Chondrocyte (in vitro differentiated cells): ENCODE measurements at places on chromosomes 3 and 15. TPM values are rescaled to one million over a fixed set of nuclear protein-coding genes. Genes with fewer than 3 reads are reported as not detected.

The XIRP1 gene
- total RNA-seq = 0.10 TPM in 2 of 3 replicates, not detected in the other

The GREM1 gene
- total RNA-seq = 142 to 227 TPM (median 151 TPM) in 3 replicates

The ZCWPW2 gene
- 1.1 to 2.1 TPM (median 1.8 TPM) in 3 replicates for total RNA-seq

The ANKUB1 gene
- total RNA-seq = not detected in 3 replicates

The CIDEC gene
- not detected in 3 replicates for total RNA-seq

The GLT8D1 gene
- total RNA-seq = 90.7 to 124 TPM (median 91.2 TPM) in 3 replicates

The SNTN gene
- not detected in 3 replicates for total RNA-seq

DNA sequence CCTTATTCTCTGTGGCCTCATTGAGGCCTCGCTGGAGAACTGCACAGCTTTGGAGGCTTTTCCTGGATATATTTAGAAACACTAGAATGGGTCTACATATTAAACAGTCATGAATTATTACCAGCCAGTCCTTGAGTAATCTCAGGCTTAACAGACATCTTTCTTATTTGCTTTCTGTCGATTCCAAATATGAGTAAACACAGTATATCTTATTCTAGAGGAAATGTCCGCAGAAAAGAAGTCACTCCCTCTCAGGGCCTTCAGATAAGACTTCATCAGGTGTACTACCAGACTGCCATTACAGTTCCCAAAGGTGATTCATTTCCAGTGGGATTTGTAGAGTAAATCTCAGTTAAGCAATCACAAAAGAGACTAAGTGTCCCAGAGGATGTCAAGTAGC is 310.7 kb downstream of the RBMS3 start:
- no peak for DNase-seq
- H3K4me1 ChIP-seq = peaks cover 22% of the 10 kb centered on the region
- H3K4me3 ChIP-seq = no peak overlapping the region
- H3K27me3 ChIP-seq = no peaks in the 10 kb centered on the region
- no peak overlapping the region for H3K27ac ChIP-seq

DNA sequence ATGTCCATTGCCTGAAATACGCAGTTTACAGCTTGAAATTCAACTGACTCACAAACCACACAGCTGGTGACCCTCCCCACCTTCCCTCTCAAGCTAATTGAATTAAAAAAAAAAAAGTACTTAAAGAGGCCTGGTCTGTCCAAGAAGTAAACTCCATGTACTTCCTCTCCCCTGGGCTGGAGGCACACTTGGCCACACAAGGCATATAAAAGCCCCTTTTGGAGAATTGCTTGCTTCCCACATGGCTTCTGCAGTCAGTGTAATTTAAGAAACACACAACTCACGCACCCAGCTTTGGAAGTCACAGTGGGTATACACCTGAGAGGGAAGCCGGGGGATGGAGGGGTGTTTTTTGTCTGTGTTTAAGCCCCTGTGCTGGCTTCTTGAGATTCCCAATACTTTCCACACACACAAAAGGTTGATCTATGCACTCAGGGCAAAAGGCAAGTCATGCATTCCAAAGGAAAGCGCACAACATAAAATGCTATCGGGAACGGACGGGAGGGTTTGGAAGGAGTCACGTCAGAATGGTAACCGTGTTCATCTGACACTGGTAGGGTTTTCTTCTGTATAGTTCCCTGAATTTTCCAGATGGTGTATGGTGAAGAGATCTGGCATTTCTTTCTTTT is 106.6 kb upstream of the ALDH1A3 start:
- H3K27me3 ChIP-seq = no peaks in the 10 kb centered on the region
- peaks cover 5% of the 10 kb centered on the region for H3K4me1 ChIP-seq
- no peak overlapping the region for H3K4me3 ChIP-seq
- DNase-seq = peak; percentile 13

GRCh38 chr3:119497820-119498185 is 544 bp upstream of the TIMMDC1 start:
- H3K4me1 ChIP-seq = peaks cover 33% of the 10 kb centered on the region
- H3K4me3 ChIP-seq = peak overlapping the region; percentile 99
- H3K27me3 ChIP-seq = no peaks in the 10 kb centered on the region
- no peak for DNase-seq

- H3K4me1 ChIP-seq = peaks cover 22% of the 10 kb centered on the region
- H3K27ac ChIP-seq = peak overlapping the region; percentile 83
- no peaks in the 10 kb centered on the region for H3K27me3 ChIP-seq
Observed at GRCh38 chr3:100333970-100334487, 528 bp upstream of the NIT2 start.

DNA sequence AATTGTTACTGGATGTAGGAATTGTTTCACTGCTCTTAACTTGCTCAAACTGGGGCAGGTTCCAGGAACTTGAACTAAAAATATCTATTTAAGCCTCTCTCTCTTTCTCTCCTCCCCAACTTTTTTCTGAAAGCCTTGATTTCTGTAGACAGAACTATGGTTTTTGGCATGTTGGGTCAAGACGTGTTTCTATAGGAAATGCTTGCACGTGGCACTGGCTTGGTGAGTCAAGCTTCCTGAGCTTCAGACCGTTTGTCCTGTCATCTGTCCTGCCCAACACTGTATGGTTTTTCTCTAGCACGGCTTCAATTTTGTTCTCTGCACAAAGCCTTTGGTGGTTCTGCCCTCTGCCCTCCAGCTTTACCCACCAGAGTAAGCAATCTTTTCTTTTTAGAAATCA is 13.5 kb downstream of the EAF1 start:
- H3K27ac ChIP-seq = peak overlapping the region; percentile 50
- H3K27me3 ChIP-seq = no peaks in the 10 kb centered on the region
- peaks cover 35% of the 10 kb centered on the region for H3K36me3 ChIP-seq
- peaks cover 23% of the 10 kb centered on the region for H3K4me1 ChIP-seq
- no peak for DNase-seq

DNA sequence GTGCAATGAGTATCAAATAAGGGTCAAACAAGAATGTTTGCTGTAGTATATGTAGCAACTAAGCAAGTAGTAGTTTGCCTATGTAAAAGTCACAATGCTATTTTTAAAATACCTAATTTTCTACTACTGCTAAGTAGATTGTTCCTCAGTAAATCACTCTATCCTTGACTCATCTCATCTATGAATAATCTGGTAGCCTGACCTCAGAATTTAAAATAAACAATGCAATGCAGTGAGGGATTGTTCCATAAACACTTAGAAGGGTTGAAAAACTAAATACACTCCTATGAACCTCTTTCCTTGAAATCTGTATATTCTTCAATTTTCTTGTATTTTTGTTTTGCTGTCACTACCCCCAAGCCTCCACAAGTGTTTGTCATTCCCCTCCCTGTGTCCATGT is 253.3 kb downstream of the TBC1D5 start:
- H3K27me3 ChIP-seq = no peaks in the 10 kb centered on the region
- H3K27ac ChIP-seq = no peak overlapping the region
- H3K4me3 ChIP-seq = no peak overlapping the region

- H3K36me3 ChIP-seq = peaks cover 3% of the 10 kb centered on the region
- H3K27me3 ChIP-seq = peaks cover 44% of the 10 kb centered on the region
- no peak overlapping the region for H3K4me3 ChIP-seq
- H3K27ac ChIP-seq = no peak overlapping the region
Observed at GRCh38 chr3:158108445-158108985, 1.4 kb upstream of the RSRC1 start.

- no peak overlapping the region for H3K27ac ChIP-seq
- no peaks in the 10 kb centered on the region for H3K4me1 ChIP-seq
- H3K36me3 ChIP-seq = no peaks in the 10 kb centered on the region
- no peak for DNase-seq
- H3K27me3 ChIP-seq = no peaks in the 10 kb centered on the region
- no peak overlapping the region for H3K4me3 ChIP-seq
Observed at GRCh38 chr15:89946681-89947299, 34.0 kb upstream of the ARPIN start.

GRCh38 chr3:157948605-157949383 is 157.4 kb downstream of the SHOX2 start:
- H3K4me3 ChIP-seq = no peak overlapping the region
- no peaks in the 10 kb centered on the region for H3K4me1 ChIP-seq
- no peak overlapping the region for H3K27ac ChIP-seq
- DNase-seq = no peak
- H3K27me3 ChIP-seq = peaks cover 22% of the 10 kb centered on the region

GRCh38 chr3:52195823-52196331 is 2.1 kb upstream of the ALAS1 start:
- no peaks in the 10 kb centered on the region for H3K27me3 ChIP-seq
- no peak for DNase-seq
- peaks cover 35% of the 10 kb centered on the region for H3K4me1 ChIP-seq
- no peak overlapping the region for H3K27ac ChIP-seq

DNA sequence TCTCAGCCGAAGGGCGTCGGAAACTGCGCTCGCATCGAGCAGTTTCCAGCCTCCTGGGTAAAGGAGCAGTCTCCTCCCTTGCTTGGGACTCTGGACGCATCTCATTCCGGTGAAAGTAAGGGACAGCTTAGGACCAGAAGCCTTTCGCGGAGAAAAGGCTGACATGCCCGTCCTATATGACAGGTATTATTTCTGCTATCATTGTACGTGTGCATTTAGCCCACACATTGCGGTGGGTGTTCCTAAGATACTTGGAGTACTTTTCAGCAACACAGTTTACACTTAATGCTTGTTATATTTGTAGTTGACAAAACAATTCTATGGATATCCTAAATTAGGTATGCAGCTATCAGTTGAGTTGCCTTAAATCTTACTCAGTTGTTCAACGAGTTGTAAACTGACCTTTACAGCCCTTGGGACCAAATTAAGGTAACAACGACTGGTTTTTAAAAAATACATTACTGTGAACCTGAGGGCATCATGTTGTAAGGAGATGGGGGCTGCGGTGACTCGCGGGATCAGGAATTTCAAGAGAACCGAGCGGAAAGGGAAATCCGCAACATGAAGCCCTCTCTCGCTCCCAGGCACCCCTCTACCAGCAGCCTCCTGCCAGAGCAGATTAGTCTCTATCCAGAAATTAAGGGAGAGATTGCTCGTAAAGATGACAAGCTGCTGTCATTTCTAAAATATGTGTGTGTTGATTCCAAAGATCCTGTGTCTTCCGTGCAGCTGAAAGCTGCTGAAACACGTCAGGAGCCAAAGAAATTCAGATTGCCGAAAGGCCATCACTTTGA is 632 bp upstream of the COPS2 start:
- no peaks in the 10 kb centered on the region for H3K27me3 ChIP-seq
- H3K36me3 ChIP-seq = peaks cover 2% of the 10 kb centered on the region
- H3K4me1 ChIP-seq = peaks cover 43% of the 10 kb centered on the region
- H3K4me3 ChIP-seq = peak overlapping the region; percentile 88

DNA sequence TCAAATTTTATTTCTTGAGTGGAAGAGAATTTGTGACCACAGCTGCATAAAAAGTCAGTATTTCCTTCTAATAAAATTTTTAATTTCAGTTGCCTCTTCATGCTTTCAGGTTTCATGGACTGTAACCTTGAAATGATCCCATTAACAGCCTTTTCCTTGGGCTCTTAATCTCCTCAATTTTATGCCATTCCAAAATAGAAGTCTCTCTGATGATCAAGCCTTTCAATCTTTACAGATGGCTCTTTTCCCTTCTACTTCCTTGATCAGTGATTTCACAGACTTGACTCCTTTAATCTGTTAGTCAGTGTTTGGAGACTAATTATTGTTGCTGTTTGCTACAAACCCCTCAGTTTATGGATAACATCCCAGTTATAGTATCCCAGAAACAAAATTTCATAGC is 11.9 kb downstream of the TSC22D2 start:
- DNase-seq = no peak
- H3K4me3 ChIP-seq = no peak overlapping the region
- no peaks in the 10 kb centered on the region for H3K27me3 ChIP-seq
- peaks cover 78% of the 10 kb centered on the region for H3K4me1 ChIP-seq
- peaks cover 5% of the 10 kb centered on the region for H3K36me3 ChIP-seq

DNA sequence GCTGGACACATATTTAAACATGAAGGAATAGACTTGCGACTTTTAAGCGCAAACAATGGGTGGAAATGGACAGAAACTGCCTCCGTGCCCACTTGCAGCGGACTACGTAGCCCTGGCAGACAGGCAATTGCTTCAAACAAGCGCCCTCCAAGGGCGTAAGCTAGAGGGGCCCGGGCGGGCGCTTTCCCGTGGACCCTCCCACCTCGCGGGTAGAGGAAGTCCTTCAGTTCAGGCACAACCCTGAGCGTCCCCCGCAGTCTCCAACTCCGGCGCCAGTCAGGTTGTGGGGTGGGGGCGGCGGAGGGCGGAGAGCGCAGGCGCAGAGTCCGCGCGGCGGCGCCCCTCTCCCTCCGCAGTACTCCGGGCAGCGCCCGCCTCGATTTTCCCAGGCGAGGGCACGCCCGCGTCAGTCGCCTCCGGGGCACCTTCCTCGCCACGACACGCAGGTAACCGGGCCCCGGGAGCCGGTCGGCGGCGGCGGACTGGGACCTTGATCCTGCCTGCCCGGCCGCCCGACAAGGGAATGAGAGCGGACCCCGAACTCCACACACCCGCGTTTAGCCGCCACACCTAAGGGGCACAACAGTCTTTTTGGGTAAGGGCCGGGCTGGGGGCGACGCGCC is at the start of gene SLC35G2:
Gene SLC35G2, plus strand, starts transcription at position 358 of the 623 bp plus-strand sequence. CDS start 35,335 bp downstream, outside the sequence.
- H3K27ac ChIP-seq = peak within 1 kb of the TSS; percentile 92
- H3K27me3 ChIP-seq = no peaks in the 10 kb centered on the region
- H3K4me1 ChIP-seq = peaks cover 27% of the 10 kb centered on the region
- DNase-seq = no peak

DNA sequence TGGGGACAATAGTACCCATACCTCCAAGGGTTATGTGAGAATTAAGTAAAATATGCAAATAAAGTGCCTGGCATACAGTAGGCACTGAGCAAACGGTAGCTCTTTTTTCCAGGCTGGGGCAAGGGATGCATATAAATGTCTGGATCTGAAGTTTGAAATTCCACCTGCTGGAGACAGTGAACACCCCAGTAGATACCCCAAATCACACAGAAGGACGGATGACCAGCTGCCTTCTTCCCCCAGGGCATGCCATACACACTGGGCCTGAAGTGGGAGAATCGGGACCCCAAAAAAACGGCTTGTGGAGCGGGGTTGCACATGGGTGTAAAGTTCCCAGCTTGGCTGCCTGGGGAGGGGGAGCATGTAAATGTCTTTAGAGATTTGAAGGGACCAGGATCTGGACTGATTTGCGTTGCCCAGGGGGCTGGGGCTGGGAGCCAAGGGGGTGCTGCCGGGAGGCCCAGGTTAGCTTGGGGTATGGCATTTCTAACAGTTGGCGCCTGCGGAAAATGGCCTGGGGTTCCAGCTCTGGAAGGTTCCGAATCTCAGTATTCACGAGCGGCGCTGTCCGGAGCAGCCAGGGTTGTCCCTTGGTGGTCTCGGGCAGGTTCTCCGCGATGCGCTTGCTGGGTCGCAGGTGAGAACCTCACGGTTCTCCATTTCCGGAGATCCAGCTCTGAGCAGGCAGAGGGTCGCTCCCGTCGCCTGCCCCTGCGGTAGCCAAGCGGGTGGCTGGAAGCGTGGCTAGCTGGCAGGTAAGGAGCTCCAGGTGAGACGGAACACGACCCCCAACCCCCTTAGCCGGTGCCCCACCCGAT is 42.6 kb upstream of the POLG start:
- H3K27ac ChIP-seq = no peak overlapping the region
- no peak overlapping the region for H3K4me3 ChIP-seq
- DNase-seq = no peak
- H3K27me3 ChIP-seq = peaks cover 73% of the 10 kb centered on the region
- no peaks in the 10 kb centered on the region for H3K36me3 ChIP-seq
- H3K4me1 ChIP-seq = no peaks in the 10 kb centered on the region
